ENCODE measurements at places on chromosomes 3 and 15.
A peak's percentile ranks its signal among the peaks of the same experiment; 100 is the strongest.

GRCh38 chr3:45056608-45057301, 30.7 kb downstream of the CLEC3B start:
- DNase-seq: peak; percentile 31

- no peak for DNase-seq
Observed at GRCh38 chr15:83111149-83111548, 3.7 kb downstream of the TM6SF1 start.

GRCh38 chr15:60708684-60709083, 229.7 kb upstream of the ICE2 start:
- DNase-seq: peak; percentile 31

DNA sequence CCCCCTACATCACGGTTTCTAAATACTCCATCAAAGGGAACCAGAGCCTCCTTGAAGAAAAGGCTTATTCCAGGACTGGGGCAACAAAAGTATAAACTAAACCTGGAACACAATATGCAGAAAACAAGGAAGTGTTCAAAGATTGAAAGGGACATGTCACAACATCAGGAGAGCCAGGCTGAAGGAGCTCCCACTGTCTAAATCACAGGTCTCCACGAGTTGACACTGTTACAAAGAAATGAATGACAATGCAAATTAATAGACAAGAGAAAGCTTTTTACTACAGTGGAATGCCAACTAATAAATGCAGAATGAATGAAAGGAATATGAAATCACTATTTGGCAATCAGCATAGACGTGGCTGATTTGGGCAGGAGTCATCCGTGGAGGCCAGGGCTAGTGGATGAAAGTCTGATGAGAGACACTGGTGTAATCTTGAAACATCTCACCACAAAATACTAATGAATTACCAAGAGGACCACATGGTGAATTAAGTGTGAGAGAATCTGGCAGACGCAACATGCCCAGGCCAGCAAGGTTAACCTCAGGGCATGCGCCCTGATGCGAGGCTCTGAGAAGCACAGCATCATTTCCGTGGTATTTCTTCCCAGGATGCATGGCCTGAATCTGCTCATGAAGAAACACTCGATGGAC, 123.8 kb upstream of the TJP1 start:
- no peak for DNase-seq

DNA sequence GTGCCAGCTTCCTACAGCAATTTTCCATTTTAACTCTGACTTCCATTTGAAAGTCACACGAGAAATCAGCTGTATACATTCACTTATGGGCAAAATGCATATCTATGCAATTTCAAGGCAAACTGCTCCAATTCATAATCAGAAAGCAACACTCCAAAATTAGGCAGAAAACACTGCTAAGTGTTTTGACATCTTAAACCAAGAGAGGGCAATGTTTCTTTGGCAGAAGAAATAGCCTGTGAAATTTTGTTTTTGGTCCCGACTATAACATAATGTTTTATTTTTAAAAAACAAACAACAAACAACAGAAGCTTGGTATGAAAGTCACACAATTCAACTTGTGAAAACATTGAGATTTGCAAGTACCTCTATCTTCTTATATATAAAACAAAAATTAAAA, 42.6 kb downstream of the GOLIM4 start:
- DNase-seq: no peak

- no peak for DNase-seq
Observed at GRCh38 chr3:46090161-46090591, 62.9 kb upstream of the XCR1 start.

DNA sequence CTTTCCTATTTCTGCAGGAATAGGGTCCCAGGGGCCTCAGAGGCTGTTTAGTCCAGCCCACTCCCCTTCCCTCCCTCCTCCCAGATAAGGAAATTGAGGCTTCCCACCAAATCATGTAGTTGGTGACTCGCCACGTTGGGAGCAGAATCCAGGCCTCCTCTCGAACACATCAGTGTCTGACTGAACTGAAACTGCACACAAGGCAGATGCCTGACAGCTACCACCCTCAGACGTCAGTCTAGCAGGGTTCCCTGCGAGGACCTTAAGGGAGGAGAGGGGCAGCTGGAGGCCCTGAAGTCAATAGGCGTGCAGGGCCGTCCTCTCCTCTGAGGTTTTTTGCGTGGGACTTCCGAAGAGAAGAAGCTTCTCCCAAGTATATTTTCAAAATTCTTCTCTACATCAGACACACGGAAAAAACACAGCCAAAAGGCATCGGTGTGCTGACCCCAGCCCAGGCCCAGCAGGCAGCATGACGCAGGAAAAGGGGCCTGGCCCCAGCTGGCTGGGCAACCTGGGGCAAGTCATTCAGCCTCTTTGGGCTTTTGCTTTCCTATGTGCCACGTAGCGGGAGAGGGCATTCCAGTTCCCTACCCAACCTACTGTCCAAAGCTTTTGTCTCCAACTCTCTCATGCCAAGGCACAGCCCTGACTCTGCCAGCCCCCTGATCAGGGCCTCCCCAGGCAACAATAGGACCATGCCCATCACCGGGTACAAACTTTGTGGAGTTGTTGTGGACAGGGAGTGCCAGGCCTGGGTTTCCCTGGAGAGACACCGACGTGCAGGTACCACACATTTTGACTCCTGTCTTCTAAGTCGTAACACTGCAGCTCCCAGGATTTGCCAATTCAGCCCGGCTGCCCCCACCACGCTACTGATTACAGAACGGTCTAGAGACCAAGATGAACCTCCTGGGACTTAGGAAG, 283.1 kb downstream of the XXYLT1 start:
- no peak for DNase-seq

GRCh38 chr3:46335541-46335940, 18.4 kb upstream of the CCR2 start:
- no peak for DNase-seq

DNA sequence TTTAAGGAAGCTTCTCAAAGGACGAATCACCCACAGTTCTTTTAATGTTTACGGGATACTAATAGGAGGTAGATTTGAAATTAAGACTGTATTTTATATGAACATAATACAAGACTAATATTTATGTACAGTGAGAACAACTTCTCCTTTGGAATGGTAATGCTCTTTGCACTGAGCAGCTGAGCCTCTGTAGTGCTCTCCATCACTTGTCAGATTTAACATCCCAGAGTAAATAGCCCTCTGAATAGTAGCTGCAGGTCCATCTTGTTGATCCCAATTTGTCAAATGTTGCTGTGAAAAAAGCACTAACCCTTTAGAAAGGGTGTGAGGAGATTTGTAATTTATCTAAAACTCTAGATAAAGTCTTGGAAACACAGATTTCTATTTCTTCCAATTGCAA, 351.4 kb upstream of the KCNMB2 start:
- no peak for DNase-seq

Data from LHCN-M2 (cell line).